ENCODE measurements at places on chromosomes 13 and 19.

GRCh38 chr19:1058112-1058511, 8.9 kb upstream of the ARHGAP45 start:
- no peak for DNase-seq

DNA sequence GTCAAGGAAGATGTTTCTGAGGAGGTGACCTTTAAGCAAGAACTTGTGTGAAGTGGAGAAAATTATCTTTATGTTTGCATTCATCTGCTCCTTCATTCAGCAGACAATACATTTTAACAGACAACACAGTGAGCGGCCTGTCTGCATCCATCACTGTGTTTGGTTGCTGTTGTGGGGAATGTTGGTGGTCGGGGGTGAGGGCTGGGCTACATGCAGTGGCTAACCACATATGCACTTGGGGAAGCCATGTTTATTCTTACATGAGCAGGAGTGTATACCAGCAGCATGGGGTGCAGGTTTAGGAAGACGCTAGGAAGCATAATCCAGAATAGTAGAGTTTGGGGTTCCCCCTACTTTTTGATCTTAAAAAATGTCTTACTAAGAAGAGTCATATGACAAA, 66.4 kb downstream of the DHRS12 start:
- DNase-seq: no peak

- no peak for DNase-seq
Observed at GRCh38 chr13:97352815-97353214, 81.2 kb upstream of the RAP2A start.

DNA sequence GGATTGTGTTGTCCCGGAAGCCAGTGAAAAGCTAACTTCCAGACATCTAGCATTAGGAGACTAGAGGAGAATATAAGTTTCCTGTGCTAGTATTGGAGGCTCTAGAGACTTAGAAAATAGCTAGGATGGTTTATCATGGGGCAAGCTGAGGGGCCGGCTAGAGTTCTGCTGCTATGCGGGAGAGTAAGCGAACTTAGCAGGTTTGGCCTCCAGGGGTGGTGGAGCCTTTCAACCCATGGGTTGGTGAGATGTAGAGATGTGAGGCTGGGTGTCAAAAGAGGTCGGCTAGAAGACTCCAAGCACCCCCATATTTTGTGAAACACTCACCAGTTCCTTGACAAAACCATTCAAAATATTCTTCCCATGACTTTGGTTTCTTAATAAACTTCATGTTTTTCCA, 4.4 kb downstream of the SULT2A1 start:
- DNase-seq: no peak

DNA sequence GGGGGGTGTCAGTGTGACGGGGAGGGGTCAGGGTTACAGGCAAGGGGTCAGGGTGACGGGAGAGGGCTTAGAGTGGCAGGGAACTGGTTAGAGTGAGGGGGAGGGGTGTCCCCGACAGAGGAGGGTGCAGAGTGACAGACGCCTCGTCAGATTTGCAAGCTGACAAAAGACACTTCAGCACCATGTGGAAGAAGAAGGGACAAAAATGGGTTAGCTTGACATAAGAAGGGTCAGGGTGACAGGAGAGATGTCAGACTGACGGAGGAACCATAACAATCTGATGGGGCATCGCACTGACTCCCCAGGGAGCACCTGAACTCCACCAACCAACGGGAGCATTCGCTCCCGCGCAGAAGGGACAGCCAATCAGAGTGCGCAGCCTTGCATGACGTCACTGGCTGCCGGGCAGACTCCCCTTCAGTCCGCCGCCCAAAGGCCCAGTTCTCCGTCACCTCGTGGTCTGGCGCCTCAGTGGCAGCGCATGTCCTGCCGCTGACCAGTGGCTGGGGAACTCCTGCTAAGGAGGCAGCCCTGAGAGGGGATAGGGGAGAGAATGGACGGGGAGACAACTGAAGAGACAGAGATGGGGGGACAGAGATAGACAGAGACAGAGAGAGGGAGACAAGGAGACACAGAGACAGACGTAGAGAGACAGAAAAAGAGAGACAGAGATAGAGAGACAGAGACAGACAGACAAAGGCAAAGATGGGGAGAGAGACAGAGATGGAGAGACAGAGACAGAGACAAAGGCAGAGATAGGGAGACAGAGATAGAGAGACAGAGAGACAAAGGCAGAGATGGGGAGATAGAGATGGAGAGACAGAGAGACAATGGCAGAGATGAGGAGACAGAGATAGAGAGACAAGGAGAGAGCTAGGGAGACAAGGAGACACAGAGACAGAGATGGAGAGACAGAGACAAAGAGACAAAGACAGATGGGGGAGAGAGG, 30.2 kb downstream of the C19orf81 start:
- DNase-seq: peak; percentile 88

- DNase-seq: no peak
Observed at GRCh38 chr13:48500652-48501197, 32.2 kb downstream of the RCBTB2 start.

DNA sequence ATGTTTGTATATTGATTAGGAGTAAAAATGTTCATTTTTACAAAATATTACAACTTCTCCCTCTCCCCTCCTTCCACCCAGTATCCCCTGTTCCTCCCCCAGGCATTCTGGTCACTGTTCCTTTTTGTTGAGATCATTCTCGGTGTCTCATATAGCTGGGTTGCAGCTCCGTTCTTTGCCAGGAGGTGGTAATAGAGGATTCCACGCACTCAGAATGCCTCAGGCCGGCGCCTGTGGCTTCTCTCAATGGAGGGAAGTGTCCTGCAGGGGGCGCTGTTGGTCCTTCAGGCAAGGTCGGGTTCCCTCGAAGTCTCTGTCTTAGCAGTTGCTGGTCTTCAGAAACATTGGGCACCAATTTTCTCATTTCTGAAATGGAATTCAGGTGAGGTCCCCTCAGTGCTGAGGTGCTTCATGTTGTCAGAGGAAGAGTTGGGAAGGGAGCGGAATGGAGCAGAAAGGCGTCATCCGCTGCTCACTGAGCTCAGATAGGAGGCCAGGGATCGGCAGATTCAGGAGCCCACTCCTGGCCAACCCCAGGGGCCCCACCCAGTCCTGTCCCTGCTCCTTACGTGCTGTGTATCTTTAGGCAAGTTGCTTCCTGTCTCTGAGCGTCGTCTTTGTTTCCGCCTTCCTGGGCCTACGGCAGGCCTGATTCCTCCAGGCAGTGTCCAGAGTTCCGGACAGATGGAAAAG, 10.3 kb upstream of the GARIN5A start:
- peak; percentile 43 for DNase-seq

- DNase-seq: no peak
Observed at GRCh38 chr13:50033725-50034124, 18.5 kb downstream of the KCNRG start.

- no peak for DNase-seq
Observed at GRCh38 chr13:26227166-26227971, 5.3 kb upstream of the RNF6 start.

- no peak for DNase-seq
Observed at GRCh38 chr13:75405976-75406703, 75.8 kb downstream of the TBC1D4 start.

DNA sequence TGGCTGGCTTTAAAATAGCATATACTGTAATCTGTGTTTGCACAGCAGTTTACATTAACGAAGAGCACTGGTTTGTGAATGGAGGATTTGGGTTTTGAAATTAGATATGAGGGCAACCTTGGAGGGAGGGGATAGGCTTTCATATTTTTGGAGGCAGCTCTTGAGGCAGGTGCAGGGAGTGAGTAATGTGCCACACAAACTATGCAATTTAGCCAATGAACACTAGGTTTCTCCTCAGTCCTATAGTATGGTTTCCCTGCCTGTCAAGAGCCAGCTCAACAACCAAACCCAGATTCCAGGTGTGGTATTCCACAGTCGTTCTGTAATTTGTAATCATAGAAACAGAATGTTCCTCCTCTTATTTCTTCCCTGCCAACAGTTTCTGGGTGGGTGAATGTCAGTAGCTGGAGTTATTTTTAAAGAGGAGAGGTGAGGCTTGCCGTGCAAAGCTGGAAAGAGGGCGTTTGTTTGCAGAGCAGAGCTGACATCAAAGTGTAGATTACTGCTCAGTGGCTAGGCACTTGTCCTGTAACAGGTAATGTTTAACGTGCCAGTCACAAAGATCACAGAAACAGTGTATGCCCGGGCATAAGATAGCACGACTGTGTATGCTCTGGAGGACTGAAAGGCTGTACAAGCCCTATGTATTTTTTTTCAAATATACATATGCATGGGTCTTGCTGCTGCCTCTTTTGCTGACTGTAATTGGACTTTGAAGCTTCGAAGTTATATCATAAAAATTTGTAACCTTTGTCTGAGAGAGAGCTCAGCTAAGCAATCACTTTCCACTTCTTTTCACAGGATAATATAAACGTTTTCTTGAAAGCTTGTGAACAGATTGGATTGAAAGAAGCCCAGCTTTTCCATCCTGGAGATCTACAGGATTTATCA, 124.2 kb downstream of the LMO7 start:
- DNase-seq: no peak

GRCh38 chr13:79427883-79428282, 21.8 kb upstream of the RBM26 start:
- DNase-seq: no peak

GRCh38 chr19:1068009-1069001, 1.3 kb downstream of the ARHGAP45 start:
- peak; percentile 77 for DNase-seq

GRCh38 chr13:113147206-113147605, 11.2 kb upstream of the PROZ start:
- DNase-seq: no peak

- no peak for DNase-seq
Observed at GRCh38 chr19:28301961-28302360, 911.0 kb downstream of the UQCRFS1 start.

- no peak for DNase-seq
Observed at GRCh38 chr19:8214802-8215201, 5.6 kb downstream of the CERS4 start.

DNA sequence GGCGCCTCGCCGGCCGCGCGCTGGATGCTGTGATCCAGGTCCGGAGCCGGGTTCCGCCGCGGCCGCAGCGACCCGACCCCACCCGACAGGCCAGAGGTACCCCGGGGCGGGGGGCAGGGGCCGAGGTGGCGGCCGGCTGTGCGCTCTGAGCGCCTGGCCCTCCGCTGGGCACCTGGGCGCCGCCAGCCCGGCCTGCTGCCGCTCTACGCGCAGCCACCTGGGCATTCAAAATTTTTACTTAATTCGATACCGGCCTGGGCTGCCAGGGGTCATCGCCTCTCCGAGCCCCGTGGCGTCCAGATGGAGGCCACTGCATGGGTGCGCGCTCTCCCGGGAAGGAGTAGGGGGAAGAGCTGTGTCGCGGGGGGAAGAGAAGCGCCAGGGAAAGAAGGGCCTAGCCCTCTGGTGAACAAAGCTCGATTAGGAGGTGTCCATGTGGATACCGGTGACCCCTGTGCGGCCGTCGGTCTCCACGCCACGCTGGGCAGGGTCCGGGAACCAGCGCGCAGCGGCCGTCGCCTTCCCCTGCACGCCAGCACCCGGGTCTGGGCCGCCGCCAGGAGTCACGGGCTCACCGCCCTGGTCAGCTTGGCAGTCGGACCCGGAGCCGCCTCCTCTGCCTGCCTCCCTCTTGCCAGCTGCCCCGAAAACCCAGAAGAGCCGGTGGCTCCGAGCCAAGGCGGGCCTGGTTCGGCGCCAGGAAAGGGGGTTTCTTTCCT, 666 bp downstream of the BIVM start:
- no peak for DNase-seq

DNA sequence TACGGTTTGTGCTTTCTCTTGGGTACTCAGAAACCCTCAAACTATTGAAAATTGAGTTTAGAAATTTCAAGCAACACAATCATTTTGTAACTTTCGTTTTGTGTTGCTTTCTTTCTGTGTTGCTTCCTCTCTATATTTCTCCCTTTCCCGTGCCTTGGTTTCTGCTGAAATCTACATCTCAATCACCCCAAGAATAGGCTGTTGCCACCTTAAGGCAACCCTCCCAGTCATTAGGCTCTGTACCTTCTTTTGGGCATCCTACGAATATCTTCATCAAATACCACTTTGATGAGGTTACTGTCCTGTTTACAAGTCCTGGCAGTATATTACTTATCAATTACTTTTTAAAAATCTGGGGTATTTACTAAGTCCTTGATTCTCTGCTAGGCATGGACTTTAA, 621.6 kb downstream of the GPC6 start:
- no peak for DNase-seq

DNA sequence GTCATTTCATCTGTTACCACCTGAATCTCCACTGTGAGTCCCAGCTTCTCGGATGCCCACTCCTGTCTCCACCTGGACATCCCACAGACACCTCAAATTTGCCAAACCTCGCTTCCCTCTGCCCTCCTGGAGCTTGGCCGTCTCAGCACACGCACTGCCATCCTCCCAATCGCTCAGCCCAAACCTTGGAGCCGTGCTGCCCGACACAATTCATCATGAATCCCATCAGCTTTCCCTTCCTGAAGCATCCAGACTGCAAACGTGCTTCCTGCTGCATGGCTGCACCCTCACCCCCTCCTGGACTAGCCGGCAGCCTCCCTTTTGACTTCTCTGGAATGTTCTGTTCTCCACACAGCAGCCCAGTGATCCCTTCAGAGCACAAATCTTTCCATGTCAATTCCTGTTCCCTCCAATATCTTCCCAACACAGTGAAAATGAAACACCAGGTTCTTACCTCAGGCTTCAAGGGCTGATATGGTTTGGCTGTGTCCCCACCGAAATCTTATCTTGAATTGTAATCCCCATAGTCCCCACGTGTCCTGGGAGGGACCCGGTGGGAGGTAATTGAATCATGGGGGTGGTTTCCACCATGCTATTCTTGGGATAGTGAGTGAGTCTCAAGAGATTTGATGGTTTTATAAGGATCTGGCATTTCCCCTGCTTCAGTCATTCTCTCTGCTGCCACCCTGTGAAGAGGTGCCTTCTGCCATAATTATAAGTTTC, 1.1 kb upstream of the PROZ start:
- DNase-seq: no peak

All from CD4-positive, alpha-beta T cell treated with Interferon gamma for 1 hour (primary cell).